ENCODE measurements at places on chromosomes 3 and 15.

- no peak for DNase-seq
Observed at GRCh38 chr3:109328202-109328601, 9.1 kb downstream of the DPPA4 start.

- DNase-seq: no peak
Observed at GRCh38 chr3:106386050-106386449, 517.2 kb upstream of the CBLB start.

DNA sequence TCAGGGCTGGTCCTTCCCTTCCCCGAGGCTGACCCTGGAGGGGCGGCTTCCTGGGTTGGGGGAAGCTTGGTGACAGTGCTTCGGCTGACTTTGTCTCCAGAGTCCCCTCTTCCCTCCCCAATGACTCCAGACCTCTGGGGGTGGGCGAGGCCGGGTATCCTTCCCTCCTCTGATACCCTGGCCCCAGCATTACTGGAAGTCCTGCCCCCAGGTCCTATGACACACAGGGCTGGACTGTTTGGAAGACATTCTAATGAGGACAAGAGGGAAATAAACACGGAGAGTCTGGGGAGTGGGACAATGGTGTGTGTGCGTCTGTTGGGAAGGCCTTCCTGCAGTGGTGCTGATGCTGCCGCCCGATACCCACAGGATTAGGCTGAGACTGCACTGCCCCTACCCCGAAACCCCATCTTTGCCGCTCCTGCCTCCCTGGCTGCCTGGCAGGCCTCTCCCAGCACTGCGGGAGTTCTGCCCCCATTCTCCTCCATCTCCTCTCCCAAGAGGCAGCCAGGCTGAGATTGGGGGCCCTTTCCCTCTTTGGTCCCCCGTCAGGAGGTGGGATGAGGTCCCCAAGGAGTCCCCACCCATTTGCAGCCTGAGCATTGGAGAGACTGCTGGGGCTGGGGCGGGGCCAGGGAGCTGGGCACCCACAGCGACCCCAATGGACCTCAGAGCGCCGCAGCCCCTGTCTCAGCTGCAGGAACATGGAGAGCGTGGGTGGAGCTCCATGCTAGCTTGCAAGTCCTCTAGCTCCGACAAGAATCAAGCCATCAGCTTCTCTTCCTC is 29.7 kb upstream of the FBLN2 start:
- DNase-seq: no peak

DNA sequence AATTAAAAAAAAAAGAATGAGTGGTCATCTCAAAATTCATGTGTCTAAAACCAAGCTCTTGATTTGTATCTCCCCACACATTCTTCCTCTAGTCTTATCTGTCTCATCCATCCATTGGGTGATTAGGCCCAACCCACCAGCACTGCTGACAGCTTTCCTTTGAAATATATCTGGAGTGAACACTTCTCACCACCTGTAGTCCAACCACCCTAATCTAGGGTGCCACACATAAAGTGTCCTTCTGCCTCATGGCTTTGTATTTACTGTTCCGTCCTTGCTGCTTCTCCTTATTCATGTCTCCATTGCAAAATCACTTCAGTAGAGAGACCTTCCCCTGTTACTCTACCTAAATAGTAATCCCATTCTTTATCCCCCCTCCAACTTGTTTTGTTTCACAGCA is 82.4 kb upstream of the PTX3 start:
- DNase-seq: no peak

DNA sequence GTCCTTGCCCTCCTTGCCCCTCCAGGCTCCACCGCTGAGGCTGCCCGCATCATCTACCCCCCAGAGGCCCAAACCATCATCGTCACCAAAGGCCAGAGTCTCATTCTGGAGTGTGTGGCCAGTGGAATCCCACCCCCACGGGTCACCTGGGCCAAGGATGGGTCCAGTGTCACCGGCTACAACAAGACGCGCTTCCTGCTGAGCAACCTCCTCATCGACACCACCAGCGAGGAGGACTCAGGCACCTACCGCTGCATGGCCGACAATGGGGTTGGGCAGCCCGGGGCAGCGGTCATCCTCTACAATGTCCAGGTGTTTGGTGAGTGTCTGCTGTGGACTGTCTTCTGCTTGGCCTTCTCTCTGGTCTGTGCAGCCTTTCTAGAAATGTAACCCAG is 61.0 kb downstream of the BOC start:
- DNase-seq: no peak

- no peak for DNase-seq
Observed at GRCh38 chr3:47571391-47572175, 7.1 kb downstream of the CSPG5 start.

DNA sequence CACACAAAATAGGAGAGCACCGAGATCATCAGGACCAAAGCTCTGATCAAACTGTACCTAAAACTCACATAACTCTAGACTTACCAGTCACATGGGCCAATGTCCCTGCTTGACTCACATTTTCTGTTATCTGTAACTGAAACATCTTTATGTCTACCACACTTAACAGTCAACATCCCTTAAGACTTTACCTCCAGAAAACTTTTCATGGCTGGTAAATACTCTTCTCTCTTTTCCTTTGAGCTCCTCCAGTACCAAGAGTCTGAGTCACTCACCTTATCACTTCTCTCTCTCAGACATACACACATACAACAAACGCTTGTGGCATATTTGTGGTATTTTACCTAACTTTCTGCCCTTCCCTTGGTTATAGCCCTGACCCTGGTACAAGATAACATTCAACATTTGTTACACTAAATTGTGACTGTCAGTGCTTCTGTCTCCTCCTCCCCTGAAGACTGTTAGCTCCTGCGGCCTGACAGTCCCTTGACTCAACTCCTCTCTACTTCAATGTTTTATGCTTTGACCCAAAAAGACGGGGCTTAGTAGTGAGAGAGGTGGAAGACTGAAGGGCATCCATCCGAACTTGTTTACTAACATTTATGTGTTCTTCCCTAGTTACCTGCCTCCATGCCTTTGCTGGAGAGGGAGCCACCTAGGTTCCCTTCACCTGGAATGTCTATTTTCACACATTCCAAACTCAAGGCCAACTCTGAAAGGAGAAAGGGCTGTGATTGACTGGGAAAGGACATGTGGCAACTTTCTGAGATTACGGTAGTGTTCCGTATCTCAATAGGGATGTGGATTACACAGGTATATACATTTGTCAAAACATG is 3.7 kb upstream of the EFHB start:
- DNase-seq: no peak

DNA sequence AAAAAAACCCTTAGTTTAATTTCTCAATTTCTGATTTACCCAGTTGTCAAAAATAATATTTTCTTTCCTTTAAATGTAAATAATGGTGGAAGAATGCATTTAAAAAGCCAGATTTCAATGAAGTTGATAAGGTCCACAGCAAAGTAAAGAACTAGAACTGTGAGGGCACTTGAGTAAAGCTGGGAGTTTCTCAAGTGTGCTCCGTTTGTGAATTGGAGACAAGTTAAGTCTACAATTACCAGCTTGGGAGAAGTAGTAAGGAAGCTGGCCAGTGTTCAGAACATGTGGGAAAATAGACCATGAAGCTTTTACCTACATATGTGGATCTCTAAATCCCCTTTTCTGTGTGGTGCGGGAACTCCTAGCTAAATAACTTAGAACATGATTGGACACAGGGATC is 239.4 kb downstream of the OXSM start:
- no peak for DNase-seq

DNA sequence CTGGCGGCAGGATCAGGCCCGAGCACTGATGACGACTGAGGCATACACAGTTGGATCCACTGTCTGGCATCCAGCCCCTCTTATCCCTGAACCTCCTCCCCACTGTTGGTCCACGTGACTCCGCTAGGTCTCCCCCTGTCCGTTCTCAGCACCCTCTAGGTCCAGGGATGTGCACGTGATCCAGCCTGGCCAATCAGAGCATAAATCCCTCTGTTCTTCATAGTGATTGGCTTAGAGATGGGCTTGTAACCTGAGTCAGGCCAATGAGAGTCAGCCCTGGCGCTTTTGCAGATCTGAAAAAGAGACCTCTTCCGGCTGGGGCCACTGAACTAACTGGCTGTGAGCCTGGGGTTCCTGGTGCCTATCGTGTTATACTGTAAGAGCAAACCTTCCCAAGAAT is 20.5 kb upstream of the IQSEC1 start:
- no peak for DNase-seq

GRCh38 chr3:194042927-194043326 is 93.0 kb upstream of the HES1 start:
- DNase-seq: no peak

DNA sequence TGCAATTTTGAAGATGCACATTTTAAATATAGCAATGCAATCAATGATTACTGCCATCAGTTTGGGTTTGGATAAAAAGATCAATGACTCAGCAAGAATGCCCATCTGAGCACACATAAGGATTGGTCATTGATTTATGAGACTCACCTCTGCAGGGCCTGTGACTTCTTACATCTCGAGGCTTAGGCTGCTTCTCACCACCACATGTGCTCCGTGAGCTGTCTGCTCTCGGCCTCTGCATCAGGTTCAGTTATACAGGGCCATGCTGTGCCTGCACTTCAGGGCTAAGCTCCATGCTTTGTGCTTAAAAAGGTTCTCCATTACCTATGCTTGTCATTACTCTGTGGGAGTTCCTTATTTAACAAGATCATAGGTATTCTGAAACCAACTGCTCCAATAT is 887.5 kb downstream of the DIPK2A start:
- no peak for DNase-seq

- DNase-seq: no peak
Observed at GRCh38 chr3:9147215-9147895, 102.1 kb downstream of the SRGAP3 start.

DNA sequence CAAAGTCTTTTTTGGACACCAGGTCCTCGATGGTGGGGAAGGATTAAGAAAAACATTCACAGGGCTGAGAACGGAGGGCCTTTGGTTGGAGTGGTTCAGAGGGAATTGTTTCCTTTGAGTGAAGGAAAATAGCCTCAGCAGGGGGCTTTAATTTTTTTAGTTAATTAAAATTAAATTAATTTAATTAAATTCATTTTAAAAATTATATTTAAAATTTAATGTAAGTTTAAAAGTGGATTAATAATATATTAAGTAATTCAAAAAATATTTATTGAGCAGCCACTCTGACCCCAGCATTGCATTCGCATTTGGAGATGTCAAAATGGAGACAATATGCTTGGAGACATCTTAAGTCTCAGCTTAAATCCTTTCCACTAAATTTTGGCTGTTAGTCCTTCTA is 136.7 kb downstream of the KCNH8 start:
- no peak for DNase-seq

Measured in D341Med (cell line).